ENCODE measurements at places on chromosomes 5 and 9. TPM values are rescaled to one million over a fixed set of nuclear protein-coding genes. Genes with fewer than 3 reads are reported as not detected.

DNA sequence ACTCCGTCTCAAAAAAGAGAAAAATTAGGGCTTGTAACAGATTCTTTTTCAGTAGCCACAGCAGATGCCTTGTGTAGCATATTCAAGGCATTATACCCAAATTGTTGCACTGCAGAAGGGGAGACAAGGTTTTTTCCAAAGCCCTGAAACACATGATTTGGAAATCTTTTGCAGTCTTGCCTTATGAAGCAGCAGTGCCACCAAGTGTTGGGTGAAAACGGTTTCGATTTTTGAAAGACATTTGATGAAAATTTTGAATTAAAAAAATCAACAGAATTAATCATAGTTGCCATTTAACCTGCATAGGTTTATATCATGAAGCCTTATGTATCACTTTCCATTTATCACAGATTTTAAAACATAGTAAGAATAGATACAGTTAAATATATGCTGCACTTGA is 479.5 kb downstream of the TAF11L14 start:
- no peaks in the 10 kb centered on the region for H3K36me3 ChIP-seq
- no peak for DNase-seq
- H3K27ac ChIP-seq, result no peak overlapping the region
- H3K27me3 ChIP-seq, result no peaks in the 10 kb centered on the region

Gene SPATA31A1
- not detected for polyA plus RNA-seq

Gene FBP2
- polyA plus RNA-seq, result not detected

Gene PLCXD3
- polyA plus RNA-seq, result 30.1 TPM

Gene FRMPD1
- polyA plus RNA-seq, result 0.30 TPM

DNA sequence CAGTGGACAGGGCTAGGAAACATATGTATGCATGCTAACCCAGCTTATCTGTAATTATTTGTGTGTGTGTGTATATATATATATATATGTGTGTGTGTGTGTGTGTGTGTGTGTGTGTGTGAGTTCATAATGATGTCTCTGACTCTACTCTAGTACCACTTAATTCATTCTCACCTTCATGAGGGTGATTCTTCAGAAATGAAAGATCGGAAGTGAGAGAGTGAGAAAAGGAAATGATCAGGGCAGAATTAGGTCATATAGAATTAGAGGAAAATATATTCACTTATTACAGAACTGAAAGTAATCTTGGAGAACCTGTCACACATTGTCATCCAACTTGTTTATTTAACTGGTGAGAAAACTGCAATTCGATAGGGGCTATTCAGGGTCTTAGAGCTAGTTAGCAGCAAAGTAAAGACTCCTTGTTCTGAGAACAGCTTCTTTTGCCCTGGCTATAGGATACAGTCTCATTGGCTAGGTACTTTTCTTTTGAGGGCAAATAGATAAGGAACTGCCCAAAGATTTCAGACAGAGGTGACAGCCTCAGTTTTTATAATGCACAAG is 58.8 kb downstream of the C9orf153 start:
- H3K27ac ChIP-seq, result no peak overlapping the region
- DNase-seq, result no peak
- no peaks in the 10 kb centered on the region for H3K36me3 ChIP-seq
- no peaks in the 10 kb centered on the region for H3K27me3 ChIP-seq
- H3K4me1 ChIP-seq, result no peaks in the 10 kb centered on the region

DNA sequence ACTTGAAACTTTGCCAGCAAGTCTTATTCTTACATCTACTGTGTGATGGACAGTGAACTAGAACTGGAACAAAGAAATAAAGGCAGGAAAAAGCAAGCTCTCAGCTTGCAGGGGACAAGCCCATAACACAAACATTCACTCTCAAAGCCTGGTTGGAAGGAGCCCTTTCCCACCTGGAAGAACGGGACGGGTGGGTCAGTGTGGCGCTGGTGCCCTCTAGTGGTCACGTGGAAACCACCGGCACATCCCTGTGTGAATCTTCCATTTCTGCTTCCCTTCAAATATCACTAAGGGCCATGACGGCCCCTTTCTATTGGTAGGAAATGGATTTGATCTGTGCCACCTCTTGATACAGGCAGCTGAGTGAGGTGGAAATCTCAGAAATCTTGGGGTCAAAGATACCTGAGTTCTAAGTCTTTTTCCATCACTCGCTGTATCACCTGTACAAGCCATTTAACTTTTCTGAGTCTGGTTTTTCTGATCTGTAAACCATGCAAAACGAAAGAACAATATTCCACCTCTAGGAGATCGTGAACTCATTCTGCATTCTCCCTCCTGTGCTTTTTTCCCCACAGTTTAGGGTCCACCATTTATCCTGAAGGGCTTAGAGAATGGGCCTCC is 211.6 kb downstream of the MSX2 start:
- no peak overlapping the region for H3K4me3 ChIP-seq
- H3K4me1 ChIP-seq, result no peaks in the 10 kb centered on the region
- H3K27me3 ChIP-seq, result no peaks in the 10 kb centered on the region
- H3K36me3 ChIP-seq, result no peaks in the 10 kb centered on the region
- peak; percentile 40 for DNase-seq
- H3K27ac ChIP-seq, result no peak overlapping the region

- H3K27me3 ChIP-seq, result no peaks in the 10 kb centered on the region
- no peak for DNase-seq
These were observed 125.4 kb downstream of the CDC42SE2 start for GRCh38 chr5:131389096-131389868.

Gene SOX30
- polyA plus RNA-seq, result 0.08 TPM

DNA sequence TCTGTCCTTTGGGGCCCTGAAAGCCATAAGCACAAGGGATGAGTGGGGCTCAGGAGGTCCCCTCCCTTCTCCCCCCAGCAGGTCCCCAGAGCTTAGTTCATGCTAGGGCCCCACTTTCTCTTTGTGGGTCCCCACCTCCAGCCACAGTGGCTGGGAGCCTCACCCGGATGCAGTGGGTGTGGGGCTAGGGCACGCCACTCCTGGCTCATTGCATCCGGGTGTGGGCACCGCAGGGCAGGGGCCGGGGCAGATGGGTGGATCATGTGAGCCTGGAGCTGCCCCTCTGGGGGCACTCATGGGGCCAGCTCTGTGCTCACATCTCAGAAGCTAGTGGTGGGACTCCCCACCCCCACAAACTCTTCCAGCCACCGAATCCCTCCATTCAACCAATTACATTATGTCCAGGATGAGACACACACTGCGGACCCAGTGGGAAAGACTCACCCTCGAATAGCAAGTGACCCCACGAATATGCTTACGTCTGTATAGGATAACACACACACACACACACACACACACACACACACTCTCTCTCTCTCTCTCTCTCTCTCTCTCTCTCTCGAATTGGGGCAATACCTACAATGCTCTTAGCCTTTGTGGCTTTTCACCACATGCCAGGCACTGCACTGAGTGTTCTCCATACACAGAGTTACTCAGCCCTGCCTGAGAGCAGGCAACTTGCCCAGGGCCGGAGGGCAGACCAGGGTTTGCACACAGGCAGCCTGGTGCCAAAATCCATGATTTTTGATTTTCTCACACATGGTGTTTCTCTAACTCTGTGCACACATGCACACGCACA is 16.8 kb upstream of the PHYKPL start:
- no peaks in the 10 kb centered on the region for H3K36me3 ChIP-seq
- H3K4me1 ChIP-seq, result no peaks in the 10 kb centered on the region
- no peak overlapping the region for H3K4me3 ChIP-seq
- no peaks in the 10 kb centered on the region for H3K27me3 ChIP-seq

DNA sequence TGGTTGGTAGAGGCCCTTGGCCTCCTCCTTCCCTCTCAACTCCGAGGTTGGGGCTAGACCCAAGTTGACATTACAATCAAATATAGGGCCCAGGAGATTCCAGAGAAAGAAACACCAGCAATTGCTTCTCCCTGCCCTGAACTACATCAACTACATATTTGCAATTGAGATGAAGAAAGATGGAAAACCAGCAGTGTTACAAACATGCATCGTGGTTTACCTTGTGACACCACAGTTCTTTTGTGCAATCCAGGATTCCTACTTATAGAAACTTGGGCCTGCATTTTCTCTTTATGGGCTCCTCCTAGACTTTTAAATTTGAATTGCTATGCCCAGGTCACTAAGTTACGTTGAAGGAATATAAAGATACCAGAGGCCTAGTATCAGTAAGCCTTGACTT is 126.7 kb downstream of the DCP2 start:
- no peak overlapping the region for H3K4me3 ChIP-seq
- no peak for DNase-seq
- H3K27ac ChIP-seq, result no peak overlapping the region
- no peaks in the 10 kb centered on the region for H3K27me3 ChIP-seq
- H3K4me1 ChIP-seq, result peaks cover 4% of the 10 kb centered on the region

GRCh38 chr9:124054582-124055227 is 43.1 kb downstream of the LHX2 start:
- H3K4me1 ChIP-seq, result no peaks in the 10 kb centered on the region
- H3K27ac ChIP-seq, result no peak overlapping the region
- H3K36me3 ChIP-seq, result no peaks in the 10 kb centered on the region
- H3K4me3 ChIP-seq, result no peak overlapping the region

DNA sequence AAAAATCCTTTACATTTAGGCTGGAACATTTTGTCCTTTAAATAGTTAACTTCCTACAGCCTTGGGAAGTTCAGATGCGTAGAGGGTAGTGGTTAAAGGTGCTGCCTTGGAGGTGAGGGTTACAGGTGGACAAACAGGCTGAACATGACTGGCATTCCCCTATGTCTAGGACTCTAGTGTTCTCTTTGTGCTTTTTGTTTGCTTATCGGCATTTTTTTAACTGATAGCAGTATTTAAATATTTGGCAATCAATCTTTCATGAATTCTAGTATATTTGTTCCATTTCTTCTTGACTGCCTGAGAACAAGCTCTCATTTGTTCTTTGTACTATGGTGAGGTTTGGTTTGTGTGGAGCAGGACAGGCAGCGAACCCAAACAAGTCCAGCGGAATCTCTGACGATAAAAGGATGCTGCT is 307.6 kb downstream of the CTNND2 start:
- no peaks in the 10 kb centered on the region for H3K27me3 ChIP-seq
- H3K4me1 ChIP-seq, result no peaks in the 10 kb centered on the region
- no peaks in the 10 kb centered on the region for H3K36me3 ChIP-seq
- no peak overlapping the region for H3K4me3 ChIP-seq

Gene BARX1
- polyA plus RNA-seq, result not detected

Gene TAS2R1
- not detected for polyA plus RNA-seq

DNA sequence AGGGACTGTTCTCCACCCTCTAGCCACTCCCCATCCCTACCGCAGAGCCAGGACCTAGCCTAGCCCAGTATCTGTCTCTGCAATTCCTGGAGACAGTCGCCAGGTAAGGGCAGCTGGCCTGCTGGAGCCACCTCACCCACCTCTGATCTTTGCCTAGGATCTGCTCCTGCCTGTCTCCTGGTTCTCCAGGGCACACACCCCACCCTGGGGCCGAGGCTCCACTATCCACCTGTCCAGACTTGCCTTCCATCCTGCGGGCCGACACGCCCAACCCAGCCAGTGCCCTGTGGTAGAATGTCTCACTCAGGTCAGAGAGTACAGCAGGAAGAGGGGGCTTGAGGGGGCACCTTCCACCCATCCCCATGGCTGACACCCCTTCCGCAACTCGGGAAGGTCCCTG is 15.7 kb upstream of the AQP7 start:
- no peaks in the 10 kb centered on the region for H3K36me3 ChIP-seq
- H3K4me1 ChIP-seq, result peaks cover 4% of the 10 kb centered on the region

Gene OTP
- not detected for polyA plus RNA-seq

- no peaks in the 10 kb centered on the region for H3K4me1 ChIP-seq
- no peak overlapping the region for H3K4me3 ChIP-seq
- H3K36me3 ChIP-seq, result no peaks in the 10 kb centered on the region
- no peak overlapping the region for H3K27ac ChIP-seq
These were observed 211.4 kb downstream of the KIAA0825 start for GRCh38 chr5:94407023-94407422.

Gene TRPM6
- polyA plus RNA-seq, result 0.12 TPM

DNA sequence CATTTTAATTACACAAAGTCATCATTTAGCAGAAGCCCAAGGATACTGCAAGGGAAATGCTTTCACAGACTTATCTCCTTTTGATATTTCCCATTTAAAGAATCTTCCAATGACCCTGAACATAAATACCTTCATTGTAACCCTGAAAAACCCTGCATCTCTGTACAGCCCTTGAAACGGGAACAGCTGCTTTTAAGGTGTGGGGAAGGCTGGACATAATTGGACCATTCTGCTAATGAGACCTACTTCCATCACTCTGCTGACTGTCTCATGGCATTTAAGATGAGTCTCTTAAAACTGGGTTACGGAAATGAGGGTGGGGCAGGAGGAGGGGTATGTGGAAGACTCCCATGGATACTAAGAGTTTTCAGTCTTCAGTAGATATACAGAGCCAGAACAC is 485.8 kb downstream of the BRINP1 start:
- H3K36me3 ChIP-seq, result no peaks in the 10 kb centered on the region
- H3K4me1 ChIP-seq, result no peaks in the 10 kb centered on the region
- H3K27me3 ChIP-seq, result no peaks in the 10 kb centered on the region

Gene TLN1
- 152 TPM for polyA plus RNA-seq
